ENCODE measurements at places on chromosomes 16 and 17. TPM values are rescaled to one million over a fixed set of nuclear protein-coding genes. Genes with fewer than 3 reads are reported as not detected.
A peak's percentile ranks its signal among the peaks of the same experiment; 100 is the strongest.

- DNase-seq, result no peak
- no peaks in the 10 kb centered on the region for H3K27me3 ChIP-seq
- H3K36me3 ChIP-seq, result no peaks in the 10 kb centered on the region
- H3K27ac ChIP-seq, result no peak overlapping the region
Observed at GRCh38 chr16:3673201-3673600, 18.7 kb downstream of the DNASE1 start.

GRCh38 chr16:78163772-78164670 is 64.6 kb downstream of the WWOX start:
- no peak for DNase-seq
- H3K4me3 ChIP-seq, result no peak overlapping the region
- no peaks in the 10 kb centered on the region for H3K36me3 ChIP-seq
- no peak overlapping the region for H3K27ac ChIP-seq
- H3K4me1 ChIP-seq, result no peaks in the 10 kb centered on the region

GRCh38 chr17:65942592-65942991 is 249.3 kb downstream of the CEP112 start:
- no peak overlapping the region for H3K27ac ChIP-seq
- H3K4me3 ChIP-seq, result no peak overlapping the region
- H3K36me3 ChIP-seq, result no peaks in the 10 kb centered on the region
- no peak for DNase-seq
- no peaks in the 10 kb centered on the region for H3K4me1 ChIP-seq

DNA sequence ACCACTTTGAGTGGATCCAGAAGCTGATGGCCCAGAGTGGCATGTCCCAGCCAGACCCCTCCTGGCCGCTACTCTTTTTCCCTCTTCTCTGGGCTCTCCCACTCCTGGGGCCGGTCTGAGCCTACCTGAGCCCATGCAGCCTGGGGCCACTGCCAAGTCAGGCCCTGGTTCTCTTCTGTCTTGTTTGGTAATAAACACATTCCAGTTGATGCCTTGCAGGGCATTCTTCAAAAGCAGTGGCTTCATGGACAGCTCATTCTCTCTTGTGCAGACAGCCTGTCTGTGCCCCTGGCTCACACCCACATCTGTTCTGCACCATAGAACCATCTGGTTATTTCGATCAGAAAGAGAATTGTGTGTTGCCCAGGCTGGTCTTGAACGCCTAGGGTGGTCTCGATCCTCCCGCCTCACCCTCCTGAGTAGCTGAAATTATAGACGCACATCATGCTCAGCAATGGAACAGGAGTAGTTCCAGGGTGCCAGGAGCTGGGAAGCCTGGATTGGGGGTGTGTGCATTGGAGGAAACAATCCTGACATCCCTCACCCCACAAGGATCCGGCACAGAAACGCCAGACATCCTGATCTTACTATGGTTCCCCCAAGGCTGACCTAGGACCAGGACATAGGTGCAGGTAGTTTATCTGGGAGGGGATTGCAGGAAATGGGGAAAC is 4.6 kb downstream of the PRSS21 start:
- no peaks in the 10 kb centered on the region for H3K36me3 ChIP-seq
- no peaks in the 10 kb centered on the region for H3K4me1 ChIP-seq
- no peaks in the 10 kb centered on the region for H3K27me3 ChIP-seq
- DNase-seq, result no peak
- no peak overlapping the region for H3K4me3 ChIP-seq

Gene ZNF594
- total RNA-seq, result 4.0 TPM

GRCh38 chr16:29813644-29814562 is 1.9 kb downstream of the PRRT2 start:
- H3K27me3 ChIP-seq, result no peaks in the 10 kb centered on the region
- H3K36me3 ChIP-seq, result no peaks in the 10 kb centered on the region
- H3K4me3 ChIP-seq, result no peak overlapping the region
- DNase-seq, result no peak
- no peak overlapping the region for H3K27ac ChIP-seq
- H3K4me1 ChIP-seq, result peaks cover 40% of the 10 kb centered on the region

GRCh38 chr17:45096141-45096540 is 35.0 kb downstream of the NMT1 start:
- no peak overlapping the region for H3K4me3 ChIP-seq
- H3K4me1 ChIP-seq, result no peaks in the 10 kb centered on the region
- H3K36me3 ChIP-seq, result no peaks in the 10 kb centered on the region
- no peak overlapping the region for H3K27ac ChIP-seq

Gene C17orf113
- 1.2 TPM for total RNA-seq

Gene KRTAP1-1
- total RNA-seq, result not detected

Gene CIITA
- 4.5 TPM for total RNA-seq

Gene ZNF232
- total RNA-seq, result 8.0 TPM

GRCh38 chr17:55343900-55344513 is 77.6 kb downstream of the MMD start:
- H3K4me3 ChIP-seq, result no peak overlapping the region
- H3K27me3 ChIP-seq, result no peaks in the 10 kb centered on the region
- no peaks in the 10 kb centered on the region for H3K36me3 ChIP-seq
- DNase-seq, result no peak

Gene GDPD1
- total RNA-seq, result 5.0 TPM

GRCh38 chr17:28907709-28908475 is 5.0 kb upstream of the DHRS13 start:
- DNase-seq, result no peak
- peaks cover 8% of the 10 kb centered on the region for H3K36me3 ChIP-seq
- no peak overlapping the region for H3K4me3 ChIP-seq
- H3K27me3 ChIP-seq, result no peaks in the 10 kb centered on the region
- H3K27ac ChIP-seq, result peak overlapping the region; percentile 45
- H3K4me1 ChIP-seq, result peaks cover 7% of the 10 kb centered on the region

Measured in colonic mucosa (tissue), 4 donors.